ENCODE measurements at places on chromosomes 6 and 20. TPM values are rescaled to one million over a fixed set of nuclear protein-coding genes. Genes with fewer than 3 reads are reported as not detected.

Gene MYLK2
- total RNA-seq, result 0.76 TPM

Gene PBOV1
- total RNA-seq, result not detected

Gene AFG1L
- 4.6 TPM for total RNA-seq

Gene RRP36
- 46.6 TPM for total RNA-seq

Gene CPXM1
- total RNA-seq, result 158 TPM

Gene TTPAL
- total RNA-seq, result 12.1 TPM

Gene NOX3
- not detected for total RNA-seq

Gene SLC24A3
- 0.76 TPM for total RNA-seq

Gene ZNF512B
- total RNA-seq, result 8.3 TPM

Gene CST4
- total RNA-seq, result not detected

Gene DEFB124
- not detected for total RNA-seq

Gene LRRC73
- total RNA-seq, result under 0.01 TPM

Gene CTAGE9
- not detected for total RNA-seq

Gene CCN2
- 530 TPM for total RNA-seq

Gene RIPOR3
- total RNA-seq, result 0.63 TPM

Gene LCA5
- 1.3 TPM for total RNA-seq

Gene SLC17A2
- not detected for total RNA-seq
